ENCODE measurements at places on chromosomes 11 and 22.

DNA sequence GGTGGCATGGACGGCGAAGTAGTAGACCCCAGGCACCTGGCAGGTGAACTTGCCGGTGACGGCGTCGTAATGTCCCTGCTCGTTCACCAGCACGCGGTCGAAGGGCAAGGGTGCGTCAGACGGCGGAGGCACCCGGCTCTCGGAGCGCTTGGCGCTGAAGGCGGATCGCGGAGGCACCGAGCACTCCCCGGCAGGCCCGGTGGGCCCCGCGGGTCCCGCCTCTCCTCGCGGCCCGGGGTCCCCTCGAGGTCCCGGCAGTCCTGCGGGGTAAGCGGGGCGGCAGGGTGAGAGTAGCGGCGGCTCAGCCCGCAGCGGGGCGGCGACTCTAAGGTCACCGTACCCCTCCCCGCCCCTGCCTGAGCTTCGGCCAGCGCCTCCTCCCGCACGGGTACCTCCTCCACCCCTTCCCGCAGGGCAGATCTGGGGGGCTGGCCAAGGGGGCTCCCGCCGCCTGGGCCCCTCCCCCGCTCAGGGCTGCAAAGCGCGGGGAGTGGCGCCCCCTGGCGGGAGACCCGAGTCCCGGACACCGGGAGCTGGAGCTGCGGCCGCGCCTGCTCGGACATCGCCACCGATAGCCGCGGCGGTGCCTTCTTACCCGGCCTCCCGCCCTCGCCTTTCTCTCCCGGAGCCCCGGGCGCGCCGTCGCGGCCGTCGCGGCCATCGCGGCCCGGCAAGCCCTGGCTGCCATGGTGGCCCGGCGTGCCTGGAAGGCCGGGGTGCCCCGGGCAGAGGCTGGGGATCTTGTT, 921 bp downstream of the C1QTNF5 start:
- no peak for DNase-seq

DNA sequence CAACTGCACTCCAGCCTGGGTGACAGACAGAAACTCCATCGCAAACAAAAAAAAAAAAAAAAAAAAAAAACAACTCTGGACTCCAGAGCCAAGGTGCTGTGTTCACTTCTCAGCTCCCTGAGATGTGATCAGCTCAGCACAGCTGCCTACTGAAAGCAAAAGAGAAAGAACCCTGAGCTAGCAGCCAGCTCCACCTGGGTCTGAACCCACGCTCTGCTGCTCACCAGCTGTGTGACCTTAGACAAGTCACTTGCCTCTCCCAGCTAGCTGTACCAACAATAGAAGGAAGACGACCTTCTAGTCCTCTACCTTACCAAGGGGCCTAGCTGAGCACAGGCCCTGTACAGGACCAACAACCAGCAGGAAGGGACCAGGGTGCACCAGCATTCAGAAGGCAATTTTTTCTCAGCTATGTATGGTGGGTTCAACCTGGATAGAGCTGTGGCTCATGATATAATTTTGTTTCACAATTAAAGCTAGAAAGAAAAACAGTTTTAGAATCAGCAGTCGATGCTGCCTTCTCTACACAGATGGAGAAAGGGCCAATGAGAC, 3.8 kb downstream of the DGCR2 start:
- DNase-seq = no peak

DNA sequence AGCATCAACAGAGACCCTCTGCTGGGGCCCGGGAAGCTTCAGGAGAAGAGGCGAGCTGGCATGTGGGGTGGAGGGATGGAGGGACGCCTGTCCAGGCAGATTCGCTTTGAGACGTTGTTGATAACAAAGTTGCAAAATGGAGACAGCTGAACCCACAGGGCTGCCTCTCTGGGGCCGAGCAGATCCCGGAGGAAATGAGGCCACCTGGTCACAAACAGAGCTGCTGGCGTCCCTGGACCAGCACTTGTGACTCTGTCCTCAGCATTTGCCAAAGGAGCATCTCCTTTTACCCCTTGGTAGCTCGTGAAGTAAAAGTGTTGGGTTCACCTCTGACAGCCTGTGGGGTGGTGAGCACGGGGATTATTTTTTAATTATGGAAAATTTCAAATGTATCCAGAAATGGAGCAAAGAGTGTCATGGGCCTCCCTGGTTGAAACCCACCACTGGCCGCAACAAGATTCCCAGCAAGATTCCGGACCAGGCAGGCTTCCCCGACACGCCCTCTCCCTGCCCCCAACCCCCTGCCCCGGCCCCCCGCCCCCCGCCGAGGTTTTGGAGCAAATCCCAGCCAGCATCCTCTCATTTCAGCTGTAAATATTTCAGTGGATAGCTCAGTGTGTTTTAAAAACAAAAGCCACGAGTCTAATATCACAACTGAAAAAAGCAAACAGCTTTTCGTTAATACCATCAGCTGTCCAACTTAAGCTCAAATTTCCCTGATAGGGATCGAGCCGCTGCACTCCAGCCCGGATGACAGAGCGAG, 20.3 kb downstream of the GRAMD4 start:
- no peak for DNase-seq

DNA sequence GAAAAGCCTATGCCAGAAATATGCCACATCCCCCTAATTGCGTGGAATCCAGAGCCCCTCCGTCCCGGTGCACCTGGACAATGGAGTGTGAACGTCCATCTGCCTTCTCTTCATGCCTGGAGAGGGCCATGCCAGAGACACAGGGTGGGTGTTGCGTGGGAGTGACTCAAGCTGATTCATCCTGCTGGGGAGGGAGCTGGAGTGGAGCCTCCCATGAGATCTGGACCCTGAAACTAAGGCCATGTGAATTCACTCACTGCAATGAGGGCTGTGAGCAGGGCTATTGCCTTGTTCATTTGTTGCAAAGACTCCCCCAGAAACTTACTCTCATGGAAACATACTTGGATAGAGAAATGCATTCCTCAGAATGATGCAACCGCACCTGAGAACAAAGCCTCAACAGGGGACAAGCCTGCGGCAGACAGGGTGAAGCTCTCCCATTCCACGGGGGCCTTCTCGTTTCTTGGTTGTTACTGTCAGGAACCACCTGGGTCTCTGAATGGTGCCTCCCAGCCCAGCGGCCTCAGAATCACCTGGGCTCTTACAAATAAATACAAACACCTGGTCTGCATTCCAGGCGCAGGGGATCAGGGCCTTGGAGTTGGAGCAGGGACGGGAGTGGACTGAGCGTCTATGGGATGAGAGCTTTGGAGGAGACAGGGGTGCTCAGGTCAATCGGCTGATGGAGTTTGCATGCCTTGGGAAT, 1031.2 kb downstream of the BRD1 start:
- no peak for DNase-seq

GRCh38 chr22:45376009-45376408, 37.4 kb downstream of the SMC1B start:
- DNase-seq = no peak

DNA sequence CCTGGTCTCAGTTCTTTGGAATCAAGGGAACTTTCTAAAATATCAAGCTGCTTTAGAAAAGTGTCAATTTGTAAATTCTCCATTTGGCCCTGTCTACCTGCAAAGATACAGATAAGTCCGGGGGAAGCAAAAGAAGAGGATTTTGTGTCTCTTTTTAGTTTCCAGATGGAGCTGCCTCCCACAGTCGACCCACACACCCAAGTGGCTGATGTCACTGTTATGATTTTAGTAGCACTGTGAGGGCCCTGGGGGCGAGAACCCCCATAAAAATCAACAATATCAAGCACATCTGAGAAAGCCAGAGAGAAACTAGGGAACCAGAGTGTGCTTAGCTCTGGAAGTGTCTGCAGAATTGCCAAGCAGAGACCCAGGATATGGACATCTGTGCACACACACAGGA, 212.7 kb downstream of the LARGE1 start:
- DNase-seq = no peak

GRCh38 chr11:94732617-94733281, 35.4 kb upstream of the AMOTL1 start:
- no peak for DNase-seq

GRCh38 chr11:36273110-36273509, 16.1 kb downstream of the COMMD9 start:
- DNase-seq = no peak

DNA sequence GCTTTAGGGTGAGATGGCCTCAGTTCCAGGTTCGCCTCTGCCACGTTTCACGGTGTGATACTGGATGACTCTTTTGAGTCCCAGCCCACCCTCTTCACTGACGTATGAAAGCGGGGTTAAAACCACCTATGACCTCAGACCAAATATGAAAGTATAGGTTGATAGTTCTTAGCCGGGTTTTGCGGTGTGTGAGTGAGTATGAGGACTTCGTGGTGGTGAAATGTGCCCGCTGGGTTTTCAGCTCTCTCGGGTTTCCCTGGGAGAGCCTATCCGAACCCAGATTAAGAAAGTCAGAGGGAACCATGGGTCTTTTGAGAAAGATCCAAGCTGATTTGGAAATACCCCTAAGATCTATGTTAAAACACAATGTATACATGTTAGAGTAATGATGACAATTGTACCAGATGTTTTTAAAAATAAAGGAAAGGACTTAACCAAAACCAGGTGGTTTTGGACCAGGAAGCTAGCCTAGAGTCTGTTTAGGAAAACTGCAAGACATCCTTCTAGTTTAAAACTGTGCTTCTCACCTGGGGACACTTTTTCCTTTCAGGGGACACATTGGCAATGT, 25.8 kb upstream of the ST3GAL4 start:
- DNase-seq = no peak

GRCh38 chr11:11108026-11108425, 245.0 kb downstream of the CSNK2A3 start:
- no peak for DNase-seq

DNA sequence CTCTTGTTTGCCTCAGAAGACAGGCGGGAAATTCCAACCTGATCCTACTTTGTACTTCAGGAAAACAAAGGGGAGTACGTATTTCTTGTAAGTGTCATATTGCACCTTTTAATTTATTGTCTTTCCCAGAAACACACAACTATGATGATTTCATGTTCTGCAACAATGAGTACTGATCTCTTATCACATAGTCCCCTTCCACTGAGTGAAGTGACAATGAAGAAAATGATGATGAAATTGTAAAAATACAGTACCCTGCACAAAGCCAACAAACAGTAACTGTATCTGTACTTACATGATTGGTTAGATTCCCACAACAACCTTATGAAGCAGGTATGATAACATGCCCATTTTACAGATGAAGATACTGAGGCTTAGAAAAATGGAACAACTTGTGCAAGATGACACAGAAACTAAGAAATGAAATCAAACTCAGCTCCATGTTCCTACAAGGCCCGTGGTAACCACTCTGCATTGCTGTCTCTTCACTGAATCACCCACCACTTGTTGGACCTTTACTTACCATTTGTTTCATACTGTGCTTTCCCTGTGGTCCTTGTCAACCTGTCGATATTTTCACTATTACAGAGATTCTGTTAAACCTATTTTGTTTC, 37.5 kb downstream of the SLC1A2 start:
- no peak for DNase-seq

GRCh38 chr22:46043339-46043738, 66.4 kb upstream of the WNT7B start:
- DNase-seq = no peak

DNA sequence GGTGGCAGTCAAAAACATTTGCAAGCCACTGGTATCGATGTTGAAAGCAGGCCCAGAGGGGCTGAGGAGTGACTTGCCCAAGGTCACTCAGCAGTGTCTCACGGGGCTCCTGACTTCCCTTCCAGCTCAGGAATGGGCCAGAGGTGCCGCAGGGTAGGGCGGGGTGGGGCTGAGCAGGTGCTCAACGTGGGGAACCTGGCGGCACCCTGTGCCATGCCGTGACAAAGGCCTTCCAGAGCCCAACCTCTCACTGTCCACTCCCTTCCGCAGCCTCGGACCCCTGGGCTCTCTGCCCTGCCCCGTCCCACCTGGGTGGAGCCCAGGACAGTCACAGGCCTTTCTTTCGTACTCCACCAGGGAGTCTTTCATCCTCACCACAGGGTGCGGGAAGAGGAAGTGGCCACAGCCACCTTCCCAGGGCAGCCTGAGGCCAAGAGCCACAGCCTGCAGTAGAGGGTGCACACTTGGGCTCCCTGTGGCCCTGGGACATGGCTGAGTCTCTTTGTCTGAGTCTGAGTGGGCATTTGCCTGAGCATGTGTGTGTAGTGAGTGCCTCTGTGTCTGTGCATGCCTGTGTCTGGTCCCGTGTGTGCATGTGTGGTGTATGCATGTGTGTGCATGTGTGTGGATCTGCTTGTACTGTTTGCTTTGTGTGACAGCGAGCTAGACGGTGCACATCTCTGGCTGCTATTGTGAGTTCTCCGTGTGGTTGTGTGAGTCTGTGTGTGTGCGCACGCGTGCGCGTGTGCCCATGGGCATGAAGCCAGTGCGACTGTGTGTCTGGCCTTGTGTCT, 6.0 kb upstream of the LIF start:
- DNase-seq = no peak

- no peak for DNase-seq
Observed at GRCh38 chr11:92257536-92257935, 32.9 kb downstream of the FAT3 start.

DNA sequence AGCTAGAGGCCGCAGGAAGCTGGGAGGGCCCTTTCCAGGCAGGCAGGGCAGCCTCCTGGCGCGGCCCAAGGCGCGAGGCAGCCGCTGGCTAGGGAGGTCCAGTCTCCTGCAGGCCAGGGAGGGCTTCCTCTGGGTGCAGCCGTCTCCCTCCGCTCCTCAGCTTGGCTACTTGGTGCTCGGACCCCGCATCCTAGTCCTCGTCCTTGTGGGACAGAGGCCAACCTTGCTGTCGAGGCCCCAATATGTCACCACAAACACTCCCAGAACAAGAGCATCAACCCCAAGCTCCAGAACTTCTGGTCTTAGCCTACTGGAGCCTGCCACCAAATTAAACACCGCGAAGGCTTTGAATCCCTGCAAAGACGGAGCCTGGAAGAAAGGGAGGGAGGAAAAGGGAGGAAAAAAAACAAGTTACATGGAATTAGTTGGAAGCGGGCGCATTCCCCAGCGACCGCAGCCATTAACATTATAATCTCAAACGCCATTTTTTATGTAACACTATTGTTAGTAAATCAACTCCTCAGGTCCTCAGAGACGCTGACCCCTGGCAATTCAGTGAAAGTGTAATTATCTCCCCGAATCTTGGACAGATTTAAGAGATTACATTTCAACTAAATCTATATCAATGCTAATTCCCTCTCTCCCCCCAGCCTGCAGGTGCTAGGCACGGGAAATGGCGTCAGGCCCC, 12.7 kb upstream of the PAX6 start:
- no peak for DNase-seq

- no peak for DNase-seq
Observed at GRCh38 chr22:32987081-32987631, 71.0 kb downstream of the SYN3 start.

- DNase-seq = no peak
Observed at GRCh38 chr22:27799827-27800249, 1.7 kb downstream of the MN1 start.

GRCh38 chr11:63673579-63673978, 2.4 kb upstream of the ATL3 start:
- DNase-seq = no peak

DNA sequence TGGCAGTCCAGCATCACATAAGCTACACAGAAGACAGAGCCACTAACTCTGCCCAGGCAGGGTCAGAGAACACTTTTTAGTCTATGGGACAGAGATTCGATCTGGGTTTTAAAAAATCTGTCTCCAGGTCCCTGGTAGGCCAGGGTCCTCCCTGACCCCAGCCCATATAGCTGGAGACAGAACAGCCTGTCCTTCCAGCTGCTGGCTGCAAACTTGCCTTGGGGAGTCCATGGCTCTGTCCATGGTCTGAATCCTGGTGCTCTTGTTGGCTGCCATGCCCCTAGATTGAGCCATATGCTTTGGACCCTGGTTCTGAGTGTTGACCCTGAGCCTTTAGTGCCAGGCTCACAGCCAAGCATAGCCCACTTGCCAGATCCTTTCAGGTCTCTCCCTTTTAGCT, 13.3 kb upstream of the LIPT2 start:
- DNase-seq = no peak

- DNase-seq = no peak
Observed at GRCh38 chr22:39684702-39685281, 114.2 kb downstream of the CACNA1I start.

GRCh38 chr22:47284822-47285221, 522.4 kb downstream of the TBC1D22A start:
- no peak for DNase-seq
